Stimulated activated CD4-positive, alpha-beta T cell treated with anti-CD3 and anti-CD28 coated beads, Interleukin-12 subunit alpha, Interleukin-12 subunit beta, amount 100 ng/mL, for 24 hours (primary cell): ENCODE measurements at places on chromosomes 7 and 10.

DNA sequence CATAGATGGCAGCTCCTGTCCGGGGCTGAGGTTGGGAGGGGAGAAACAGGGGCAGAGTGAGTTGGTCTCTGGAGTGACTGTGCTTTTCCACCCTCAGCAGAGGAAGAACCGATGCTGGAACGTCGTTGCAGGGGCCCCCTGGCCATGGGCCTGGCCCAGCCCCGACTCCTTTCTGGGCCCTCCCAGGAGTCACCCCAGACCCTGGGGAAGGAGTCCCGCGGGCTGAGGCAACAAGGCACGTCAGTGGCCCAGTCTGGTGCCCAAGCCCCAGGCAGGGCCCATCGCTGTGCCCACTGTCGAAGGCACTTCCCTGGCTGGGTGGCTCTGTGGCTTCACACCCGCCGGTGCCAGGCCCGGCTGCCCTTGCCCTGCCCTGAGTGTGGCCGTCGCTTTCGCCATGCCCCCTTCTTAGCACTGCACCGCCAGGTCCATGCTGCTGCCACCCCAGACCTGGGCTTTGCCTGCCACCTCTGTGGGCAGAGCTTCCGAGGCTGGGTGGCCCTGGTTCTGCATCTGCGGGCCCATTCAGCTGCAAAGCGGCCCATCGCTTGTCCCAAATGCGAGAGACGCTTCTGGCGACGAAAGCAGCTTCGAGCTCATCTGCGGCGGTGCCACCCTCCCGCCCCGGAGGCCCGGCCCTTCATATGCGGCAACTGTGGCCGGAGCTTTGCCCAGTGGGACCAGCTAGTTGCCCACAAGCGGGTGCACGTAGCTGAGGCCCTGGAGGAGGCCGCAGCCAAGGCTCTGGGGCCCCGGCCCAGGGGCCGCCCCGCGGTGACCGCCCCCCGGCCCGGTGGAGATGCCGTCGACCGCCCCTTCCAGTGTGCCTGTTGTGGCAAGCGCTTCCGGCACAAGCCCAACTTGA lies 2.7 kb downstream of the REPIN1 start:
- no peak for DNase-seq

- DNase-seq: no peak
Observed at GRCh38 chr10:26697922-26698608, 564 bp downstream of the PDSS1 start.

DNA sequence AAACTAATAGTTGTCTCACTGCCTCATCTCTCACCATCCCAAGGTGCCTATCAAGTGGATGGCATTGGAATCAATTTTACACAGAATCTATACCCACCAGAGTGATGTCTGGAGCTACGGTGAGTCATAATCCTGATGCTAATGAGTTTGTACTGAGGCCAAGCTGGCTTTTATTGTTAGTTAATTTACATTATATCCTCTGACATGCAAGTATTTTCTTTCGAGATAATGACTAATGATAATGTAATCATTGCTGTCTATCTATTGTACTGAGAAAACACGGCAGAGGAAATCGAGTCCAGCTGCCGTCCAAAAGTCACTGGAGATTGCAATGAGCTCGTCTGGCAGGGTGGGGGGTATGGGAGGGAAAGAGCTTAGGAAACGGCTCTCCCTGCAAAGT lies 172.4 kb upstream of the LANCL2 start:
- no peak for DNase-seq

- DNase-seq: no peak
Observed at GRCh38 chr7:73303546-73303945, 5.1 kb downstream of the NSUN5 start.

GRCh38 chr10:7610651-7611389 lies 55.9 kb downstream of the ITIH5 start:
- DNase-seq: no peak

GRCh38 chr10:132248455-132249225 lies 59.1 kb downstream of the STK32C start:
- peak; percentile 67 for DNase-seq
